Mesothelial cell of epicardium (in vitro differentiated cells): ENCODE measurements at places on chromosomes 3 and 15. TPM values are rescaled to one million over a fixed set of nuclear protein-coding genes. Genes with fewer than 3 reads are reported as not detected.

The CASR gene
- total RNA-seq: 0.02 TPM in 2 of 3 replicates, not detected in the other

The GOLGA8Q gene
- total RNA-seq: 0.49 to 1.9 TPM (median 0.87 TPM) in 3 replicates

The LRRK1 gene
- total RNA-seq: 1.4 to 2.3 TPM (median 2.0 TPM) in 3 replicates

The LYZL4 gene
- total RNA-seq: not detected in 3 replicates

The PTH1R gene
- 34.3 to 38.0 TPM (median 36.4 TPM) in 3 replicates for total RNA-seq

The RBP2 gene
- not detected in 3 replicates for total RNA-seq

The TIMP4 gene
- total RNA-seq: 0.16 to 0.45 TPM (median 0.18 TPM) in 3 replicates

The CLDN18 gene
- not detected in 3 replicates for total RNA-seq

The FGF7 gene
- total RNA-seq: 5.7 to 8.7 TPM (median 7.9 TPM) in 3 replicates

The MON1A gene
- total RNA-seq: 5.7 to 6.2 TPM (median 5.7 TPM) in 3 replicates

The CHRNA7 gene
- total RNA-seq: 2.2 to 3.0 TPM (median 2.9 TPM) in 3 replicates

The GCNT3 gene
- total RNA-seq: 0.22 TPM in 1 of 3 replicates, not detected in the others
